ENCODE measurements at places on chromosomes 7 and 10. TPM values are rescaled to one million over a fixed set of nuclear protein-coding genes. Genes with fewer than 3 reads are reported as not detected.

Gene TMEM140
- 39.6 TPM for total RNA-seq

Gene ESYT2
- 53.6 TPM for total RNA-seq

Gene LIPJ
- total RNA-seq: not detected

Gene SPDYE2
- not detected for total RNA-seq

Gene CFTR
- total RNA-seq: 72.7 TPM

Gene CAV1
- total RNA-seq: 22.3 TPM

Gene CARD11
- 4.2 TPM for total RNA-seq

Gene PILRA
- 9.5 TPM for total RNA-seq

GRCh38 chr7:150793569-150794238, 6.5 kb downstream of the TMEM176B start:
- H3K4me3 ChIP-seq: no peak overlapping the region
- DNase-seq: no peak
- H3K27ac ChIP-seq: no peak overlapping the region
- no peaks in the 10 kb centered on the region for H3K4me1 ChIP-seq
- H3K36me3 ChIP-seq: peaks cover 38% of the 10 kb centered on the region

DNA sequence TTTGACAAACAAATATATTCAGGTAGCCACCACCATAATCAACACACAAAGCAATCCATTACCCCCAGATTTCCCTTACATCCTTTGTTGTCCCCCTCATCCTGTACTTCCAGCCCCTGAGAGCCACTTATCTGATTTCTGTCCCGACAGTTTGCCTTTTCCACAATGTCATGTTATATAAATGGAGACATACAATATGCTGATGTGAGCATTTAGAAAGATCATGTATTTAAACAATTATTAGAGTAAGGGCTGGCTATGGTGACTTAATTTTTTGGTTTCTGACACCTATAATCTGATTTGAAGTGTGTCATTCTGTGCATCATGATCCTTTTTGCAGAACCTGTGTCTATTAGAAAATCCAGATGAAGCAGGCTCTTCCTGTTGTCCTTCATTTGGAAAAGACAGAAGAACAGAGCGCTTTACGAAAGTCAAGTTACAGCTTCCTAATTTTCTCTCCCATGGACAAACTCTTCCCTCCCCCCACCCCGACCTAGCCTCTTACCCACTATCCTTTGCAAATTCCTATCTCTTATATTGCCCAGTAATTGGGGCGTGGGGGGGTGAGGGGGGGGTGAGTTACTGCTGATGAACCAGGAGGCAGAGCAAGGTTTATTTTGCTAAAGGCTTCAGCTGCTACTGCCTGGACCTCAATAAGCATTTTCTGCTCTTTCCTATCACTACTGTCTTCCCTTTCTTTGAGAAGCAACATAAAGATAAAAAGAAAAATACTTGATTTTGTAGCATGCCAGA, 252.4 kb upstream of the C7orf33 start:
- no peaks in the 10 kb centered on the region for H3K36me3 ChIP-seq
- H3K4me1 ChIP-seq: no peaks in the 10 kb centered on the region
- no peaks in the 10 kb centered on the region for H3K27me3 ChIP-seq
- H3K4me3 ChIP-seq: no peak overlapping the region
- DNase-seq: no peak

GRCh38 chr7:139479620-139480019, 3.9 kb downstream of the KLRG2 start:
- H3K27ac ChIP-seq: no peak overlapping the region
- H3K4me3 ChIP-seq: no peak overlapping the region
- H3K36me3 ChIP-seq: no peaks in the 10 kb centered on the region
- peaks cover 14% of the 10 kb centered on the region for H3K4me1 ChIP-seq
- peak; percentile 58 for DNase-seq

GRCh38 chr10:105974803-105975456, 1189.6 kb downstream of the SORCS1 start:
- H3K4me3 ChIP-seq: peak overlapping the region; percentile 18
- DNase-seq: no peak

- no peak overlapping the region for H3K4me3 ChIP-seq
- H3K4me1 ChIP-seq: no peaks in the 10 kb centered on the region
- no peak overlapping the region for H3K27ac ChIP-seq
- H3K36me3 ChIP-seq: no peaks in the 10 kb centered on the region
These were observed 173.5 kb downstream of the BAMBI start for GRCh38 chr10:28850784-28851183.

DNA sequence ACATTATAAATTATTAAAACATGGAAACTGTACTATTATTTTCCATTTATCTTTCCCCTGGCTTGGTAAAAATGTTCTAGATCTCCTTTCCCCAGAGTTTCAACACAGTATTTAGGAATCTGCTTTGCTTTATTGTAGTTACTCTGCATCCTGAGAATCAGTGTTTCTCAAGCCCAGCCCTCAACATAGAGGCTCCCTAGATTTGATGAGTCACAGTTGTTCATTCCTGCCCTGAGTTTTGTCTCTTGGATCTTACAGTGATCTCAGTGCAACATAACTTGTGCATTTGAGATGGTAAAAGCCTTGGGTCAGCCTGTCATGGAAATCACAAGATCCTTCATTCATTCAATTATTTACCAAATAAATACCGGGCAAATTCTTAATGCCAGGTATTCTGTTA, 63.0 kb downstream of the VAX1 start:
- DNase-seq: no peak
- no peak overlapping the region for H3K27ac ChIP-seq
- H3K27me3 ChIP-seq: no peaks in the 10 kb centered on the region
- H3K36me3 ChIP-seq: no peaks in the 10 kb centered on the region
- H3K4me3 ChIP-seq: no peak overlapping the region

GRCh38 chr10:22479419-22479818, 134.1 kb downstream of the SPAG6 start:
- DNase-seq: no peak
- peaks cover 10% of the 10 kb centered on the region for H3K4me1 ChIP-seq
- no peaks in the 10 kb centered on the region for H3K36me3 ChIP-seq
- peaks cover 28% of the 10 kb centered on the region for H3K27me3 ChIP-seq
- no peak overlapping the region for H3K4me3 ChIP-seq

DNA sequence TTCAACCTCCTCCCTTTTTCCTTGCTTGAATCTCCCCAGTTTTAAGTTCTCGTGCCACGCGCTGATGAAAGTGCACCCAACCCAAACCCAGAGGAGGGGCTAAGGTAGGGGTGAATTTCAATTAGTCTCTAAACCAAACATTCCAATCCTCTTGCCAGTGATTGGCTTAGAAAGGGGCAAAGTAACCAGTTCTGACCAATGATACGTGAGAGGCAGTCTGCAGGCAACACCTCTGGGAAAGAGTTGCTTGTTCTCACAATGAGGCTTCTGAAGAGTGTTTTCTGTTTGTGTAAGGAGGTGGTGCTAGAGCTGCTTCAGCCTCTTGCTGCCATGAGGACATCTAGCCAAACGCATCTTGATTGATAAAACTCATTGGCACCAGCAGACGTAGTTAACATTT, 21.8 kb downstream of the SLC35G1 start:
- no peak overlapping the region for H3K27ac ChIP-seq
- H3K4me1 ChIP-seq: no peaks in the 10 kb centered on the region
- H3K36me3 ChIP-seq: no peaks in the 10 kb centered on the region
- no peaks in the 10 kb centered on the region for H3K27me3 ChIP-seq

DNA sequence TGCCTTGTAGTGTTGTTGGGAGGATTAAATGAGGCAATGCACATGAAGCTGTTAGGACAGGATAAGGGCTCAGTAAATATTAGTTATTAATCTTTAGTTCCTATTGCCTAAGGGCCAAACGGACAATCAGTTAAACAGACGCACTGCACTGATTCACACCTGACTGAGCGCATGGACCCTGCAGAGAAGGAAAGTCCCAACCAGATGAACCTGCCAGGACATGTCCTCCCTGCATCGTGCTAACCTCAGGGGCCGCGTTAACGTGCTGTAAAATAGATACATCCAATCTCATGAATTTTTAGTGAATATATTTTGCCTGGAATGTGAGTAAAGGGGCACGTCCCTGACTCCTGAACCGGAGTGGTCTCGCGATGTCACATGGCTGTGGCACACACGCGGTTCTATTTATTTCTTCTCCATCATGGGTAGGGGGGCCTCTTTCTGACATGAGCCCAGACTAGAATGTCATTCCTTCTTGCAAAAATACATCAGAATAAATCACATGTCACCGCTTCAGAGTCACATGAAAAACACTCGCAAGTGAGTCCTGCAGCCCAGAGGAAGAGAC, 12.3 kb downstream of the ADARB2 start:
- H3K27ac ChIP-seq: no peak overlapping the region
- H3K27me3 ChIP-seq: no peaks in the 10 kb centered on the region
- no peaks in the 10 kb centered on the region for H3K36me3 ChIP-seq
- no peak overlapping the region for H3K4me3 ChIP-seq
- no peaks in the 10 kb centered on the region for H3K4me1 ChIP-seq

Measured in Peyer's patch (tissue), 4 donors.